GOT3 (cell line): ENCODE measurements at places on chromosomes 11 and 22.

GRCh38 chr11:33633251-33634003 lies 67.2 kb downstream of the C11orf91 start:
- no peak for DNase-seq

- no peak for DNase-seq
These were observed 24.6 kb downstream of the MOV10L1 start for GRCh38 chr22:50114221-50115021.

- no peak for DNase-seq
These were observed 39.5 kb upstream of the CD44 start for GRCh38 chr11:35099278-35100012.

DNA sequence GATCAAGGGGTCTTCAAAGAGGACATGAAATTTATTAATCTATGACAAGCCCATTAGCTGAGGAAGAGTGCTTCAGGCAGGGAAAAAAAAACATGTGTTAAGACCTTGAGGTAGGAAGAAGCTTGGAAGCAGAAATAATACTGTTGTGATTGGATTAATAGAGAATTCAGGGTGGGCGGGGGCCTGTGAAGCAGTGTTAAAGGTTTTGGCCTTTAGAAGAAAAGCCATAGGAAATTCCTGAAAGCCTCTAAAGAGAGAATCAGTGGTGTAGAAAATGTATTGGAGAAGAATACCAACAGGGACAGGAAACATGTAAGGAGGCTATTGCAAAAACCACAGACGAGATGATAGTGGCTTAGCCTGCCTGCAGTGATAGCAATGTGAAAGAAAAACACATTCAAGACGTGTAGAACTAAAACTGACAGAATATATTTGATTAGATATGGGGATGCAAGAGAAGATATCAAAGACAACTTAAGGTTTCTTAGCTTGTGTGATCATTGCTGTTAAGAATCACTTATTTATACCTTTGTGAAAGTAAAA lies 404.4 kb upstream of the ANO3 start:
- DNase-seq: no peak

GRCh38 chr11:75777461-75778110 lies 9.0 kb downstream of the DGAT2 start:
- no peak for DNase-seq
